ENCODE measurements at places on chromosomes 13 and 19.

GRCh38 chr19:44765033-44765948 is 12.4 kb upstream of the CBLC start:
- DNase-seq = no peak

DNA sequence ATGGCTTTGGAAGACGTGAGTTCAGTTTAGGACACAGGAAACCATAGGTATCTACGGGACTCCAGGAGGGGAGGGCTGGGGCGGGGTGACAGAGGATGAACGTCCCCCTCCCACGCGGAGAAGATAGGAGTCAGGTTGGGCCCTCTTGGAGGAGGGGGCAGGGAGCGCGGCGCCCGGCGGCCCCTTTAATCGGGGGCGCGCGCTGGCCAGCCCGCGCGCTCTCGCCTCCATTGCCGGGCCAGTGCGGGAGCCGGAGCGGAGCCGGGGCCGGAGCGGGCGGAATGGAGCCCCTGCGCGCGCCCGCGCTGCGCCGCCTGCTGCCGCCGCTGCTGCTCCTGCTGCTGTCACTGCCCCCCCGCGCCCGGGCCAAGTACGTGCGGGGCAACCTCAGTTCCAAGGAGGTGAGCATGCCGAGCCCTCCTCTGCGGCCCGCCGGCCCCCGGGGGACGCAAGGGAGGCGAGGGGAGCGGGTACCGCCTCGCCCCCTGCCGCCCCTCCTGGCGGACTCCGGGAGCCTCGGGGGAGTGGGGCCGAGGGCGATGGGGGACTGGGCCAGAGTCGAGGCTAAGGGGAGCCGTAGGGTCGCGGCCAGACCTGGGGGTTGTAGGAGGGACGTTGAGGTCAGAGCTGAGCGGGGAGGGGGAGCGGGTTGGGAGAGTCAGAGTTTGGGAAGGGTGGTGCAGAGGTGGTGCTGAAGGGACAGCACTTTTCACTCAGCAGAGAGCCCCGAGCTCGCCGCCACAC is at the start of gene TMEM145:
TMEM145 (plus strand) TSS at position 214 of the 744 bp plus-strand sequence; CDS start at position 282, 68 bp downstream.
- no peak for DNase-seq

GRCh38 chr19:44164327-44164672 is 600 bp upstream of the ZNF226 start:
- no peak for DNase-seq

DNA sequence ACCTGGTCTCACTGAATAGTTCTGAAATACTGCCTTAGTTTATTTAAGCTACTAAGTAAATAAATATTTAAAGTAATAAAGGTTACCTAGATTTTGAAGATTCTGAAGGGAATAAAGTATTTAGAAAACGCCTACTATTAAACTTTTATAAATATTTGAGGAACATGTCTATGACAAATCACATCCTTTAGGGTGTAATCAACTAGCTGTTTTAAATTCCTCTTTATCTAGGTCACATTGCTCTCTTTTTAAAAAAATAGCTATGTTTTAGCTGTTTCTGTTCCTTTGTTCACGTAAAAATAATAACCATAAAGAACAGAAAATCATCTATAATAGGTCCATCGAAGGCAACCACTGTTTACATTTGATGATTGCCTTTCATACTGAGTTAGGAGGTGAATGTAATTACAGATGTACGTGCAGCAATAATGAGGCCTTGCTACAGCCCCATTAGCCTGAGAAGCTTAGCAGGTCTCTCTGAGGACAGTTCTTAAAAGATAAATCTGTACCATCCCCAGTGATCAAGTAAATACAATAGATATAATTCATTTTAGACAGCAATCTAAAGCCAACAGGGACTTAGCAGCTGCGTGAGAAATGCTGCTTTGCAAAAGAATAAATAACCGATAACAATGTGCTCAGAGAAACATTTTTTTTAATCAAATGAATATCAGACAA is 449.5 kb downstream of the LIG4 start:
- no peak for DNase-seq

All from T follicular helper cell (primary cell).